ENCODE measurements at places on chromosomes 3 and 15.

DNA sequence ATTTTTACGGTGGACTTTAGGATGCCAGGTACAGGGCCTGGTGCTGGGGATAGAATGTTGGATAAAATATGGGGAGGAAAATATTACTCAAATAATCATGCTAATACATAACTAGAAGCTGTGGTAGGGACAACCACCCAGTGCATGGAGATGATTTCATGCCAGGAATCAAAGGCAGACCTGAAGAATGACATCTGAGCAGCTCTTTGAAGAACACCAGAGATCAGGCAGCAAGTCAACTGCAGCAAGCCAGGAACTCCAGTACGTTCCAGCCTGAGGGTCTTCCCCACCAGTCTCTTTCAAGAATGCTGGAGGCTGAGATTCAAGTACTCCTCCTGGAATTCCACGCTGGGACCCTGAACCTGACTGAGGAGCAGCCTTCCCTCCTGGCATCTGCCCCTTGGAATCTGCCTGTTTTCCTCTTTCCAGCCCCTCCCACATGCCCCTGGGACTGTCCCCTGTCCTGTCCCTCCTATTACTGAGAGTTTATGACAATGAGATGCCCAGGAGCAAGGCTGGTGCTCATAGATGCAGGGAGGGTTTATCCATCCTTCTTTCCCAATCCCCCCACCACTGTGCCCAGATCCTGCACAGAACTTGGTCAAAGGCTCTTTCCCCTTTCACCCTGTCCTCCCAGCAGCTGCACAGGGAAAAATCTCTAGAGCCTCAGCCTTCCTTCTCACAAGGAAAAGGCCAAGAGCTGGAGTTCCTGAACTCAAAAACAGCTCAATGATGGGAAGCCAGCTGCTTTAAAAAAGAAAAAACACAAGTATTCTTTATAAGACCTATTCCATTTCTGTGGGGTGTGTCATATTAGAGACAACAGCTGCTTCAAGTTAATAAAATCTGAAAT, 68.0 kb downstream of the PDZRN3 start:
- no peak for DNase-seq

GRCh38 chr15:84681831-84682230, 23.8 kb upstream of the NMB start:
- no peak for DNase-seq

- no peak for DNase-seq
These were observed 58.6 kb upstream of the SLITRK3 start for GRCh38 chr3:165254812-165255211.

DNA sequence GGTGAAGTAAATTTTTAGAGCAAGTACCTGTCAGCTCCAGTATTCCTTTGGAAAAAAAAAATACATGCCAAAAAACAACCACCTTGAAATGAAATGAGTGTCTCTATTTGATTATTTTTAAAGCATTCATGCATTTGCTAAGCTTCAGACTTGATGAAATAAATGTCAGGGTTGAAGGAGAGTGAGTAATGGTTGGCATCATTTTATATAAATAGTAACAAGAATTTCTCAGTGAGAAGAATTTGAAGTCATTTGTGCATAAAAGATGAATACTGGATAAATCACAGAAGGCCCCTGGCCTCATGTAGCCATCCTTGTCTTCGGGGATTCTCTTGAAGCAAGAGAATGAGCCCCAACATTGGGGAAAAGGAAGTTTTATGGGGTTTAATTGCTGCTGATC, 318.4 kb downstream of the LPP start:
- no peak for DNase-seq

DNA sequence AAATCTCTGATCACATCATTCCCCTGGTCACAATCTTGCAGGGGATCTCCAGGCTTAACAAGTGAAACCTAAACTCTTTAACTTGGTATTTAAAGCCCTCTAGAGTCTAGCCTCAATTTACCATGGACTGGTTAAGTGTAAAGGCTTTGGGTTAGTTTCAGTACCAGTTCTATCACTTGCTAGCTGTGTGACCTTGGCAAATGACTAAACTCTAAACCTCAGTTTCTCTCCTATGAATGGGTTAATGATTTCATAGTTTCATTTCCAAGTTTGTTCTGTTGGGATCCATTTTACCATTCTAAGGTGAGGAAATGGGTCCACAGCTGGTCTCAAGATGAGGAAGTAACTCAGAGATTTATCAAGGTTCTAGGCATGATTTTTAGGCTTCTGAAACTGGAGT, 38.8 kb upstream of the TIMP4 start:
- DNase-seq = no peak

GRCh38 chr3:64440498-64440897, 215.2 kb upstream of the PRICKLE2 start:
- DNase-seq = no peak

DNA sequence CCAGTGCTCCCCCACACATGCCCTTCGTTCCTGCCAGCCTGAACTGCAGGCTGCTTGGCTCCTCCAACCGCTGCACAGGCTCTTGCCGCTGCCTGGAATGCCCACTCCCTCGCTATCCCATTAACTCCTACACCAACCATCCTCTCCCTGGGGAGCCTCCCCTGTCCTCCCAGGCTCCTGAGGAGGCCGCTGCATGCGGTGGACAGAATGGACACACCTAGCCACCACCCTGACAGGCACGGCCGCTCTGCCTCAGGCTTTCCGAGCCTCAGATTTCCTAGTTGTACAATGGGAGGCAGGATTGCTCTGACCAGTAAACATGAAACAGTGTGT, 2.3 kb downstream of the PLXNB1 start:
- peak; percentile 33 for DNase-seq
